ENCODE measurements at places on chromosomes 12 and 14.

DNA sequence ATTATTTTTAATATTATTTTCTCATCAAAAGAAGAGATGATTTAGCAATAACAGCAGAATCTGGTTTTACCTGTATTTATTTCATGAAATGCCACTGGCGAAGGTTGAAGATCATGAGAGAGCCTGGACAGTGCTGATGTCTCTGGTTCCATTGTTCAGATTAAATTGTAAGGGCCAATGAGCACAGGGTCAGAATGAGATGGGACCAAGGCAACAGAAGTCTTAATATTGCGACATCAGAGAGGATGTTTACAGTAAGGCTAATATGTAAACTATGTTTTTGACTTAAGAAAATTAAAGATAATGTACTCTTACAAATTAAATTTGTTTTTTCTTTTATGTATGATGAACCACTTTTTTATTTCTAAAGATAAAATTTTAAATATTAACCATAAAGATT lies 35.2 kb upstream of the KLRD1 start:
- DNase-seq: no peak

DNA sequence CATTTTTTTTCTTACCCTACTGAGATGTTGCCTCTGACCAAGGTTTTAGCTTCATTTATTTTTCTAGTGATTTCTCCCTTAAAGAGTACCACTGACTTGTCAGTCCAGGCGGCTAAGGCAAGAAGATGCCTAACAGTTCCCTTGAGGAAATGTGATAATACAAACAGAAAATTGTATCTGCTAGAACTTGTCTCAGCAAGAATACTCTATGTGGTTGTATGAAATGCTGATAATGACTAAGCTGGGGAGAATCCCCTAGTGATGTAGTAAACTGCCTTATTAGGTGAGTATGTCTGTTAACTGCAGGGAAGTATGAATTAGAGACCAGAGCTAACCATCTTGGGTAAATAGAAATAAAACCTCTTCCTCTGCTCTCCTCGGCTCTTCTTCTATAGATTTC lies 6.7 kb downstream of the C12orf54 start:
- DNase-seq: no peak

GRCh38 chr12:129696405-129696804 lies 207.4 kb downstream of the TMEM132D start:
- DNase-seq: no peak

GRCh38 chr14:91934554-91935285 lies 12.8 kb downstream of the FBLN5 start:
- no peak for DNase-seq

GRCh38 chr12:66976526-66976925 lies 292.6 kb upstream of the CAND1 start:
- DNase-seq: no peak

GRCh38 chr12:57079821-57080220 lies 1.2 kb upstream of the NEMP1 start:
- DNase-seq: no peak

DNA sequence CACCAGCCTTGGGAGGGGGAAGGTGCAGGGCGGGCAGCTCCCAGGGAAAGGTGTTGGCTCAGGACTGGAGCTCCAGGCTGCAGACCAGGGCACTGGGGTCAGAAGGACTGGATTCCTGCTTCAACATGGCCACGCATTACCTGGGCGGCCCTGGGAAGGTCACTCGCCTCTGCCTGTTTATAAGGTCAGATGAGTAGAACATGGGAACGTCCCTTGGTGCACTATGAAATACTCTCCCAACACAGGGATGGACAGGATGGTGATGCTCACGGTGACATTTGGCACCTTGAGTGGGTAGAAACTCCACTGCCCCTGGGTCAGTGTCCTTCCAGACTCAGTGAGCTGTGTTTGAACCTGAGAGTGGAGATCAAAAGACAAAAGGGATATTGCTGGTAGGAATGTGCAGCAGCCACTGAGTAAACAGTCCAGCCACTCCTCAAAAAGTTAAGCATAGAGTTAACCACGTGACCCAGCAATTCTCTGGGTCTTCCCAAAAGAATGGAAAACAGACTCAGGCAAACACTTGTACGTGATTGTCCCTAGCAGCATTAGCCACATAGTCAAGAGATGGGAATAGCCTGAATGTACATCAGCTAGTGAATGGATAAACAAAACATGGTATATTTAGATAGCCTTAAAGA lies 9.1 kb upstream of the BDKRB2 start:
- DNase-seq: no peak

- DNase-seq: no peak
Observed at GRCh38 chr12:50992819-50993218, 33.4 kb downstream of the SLC11A2 start.

DNA sequence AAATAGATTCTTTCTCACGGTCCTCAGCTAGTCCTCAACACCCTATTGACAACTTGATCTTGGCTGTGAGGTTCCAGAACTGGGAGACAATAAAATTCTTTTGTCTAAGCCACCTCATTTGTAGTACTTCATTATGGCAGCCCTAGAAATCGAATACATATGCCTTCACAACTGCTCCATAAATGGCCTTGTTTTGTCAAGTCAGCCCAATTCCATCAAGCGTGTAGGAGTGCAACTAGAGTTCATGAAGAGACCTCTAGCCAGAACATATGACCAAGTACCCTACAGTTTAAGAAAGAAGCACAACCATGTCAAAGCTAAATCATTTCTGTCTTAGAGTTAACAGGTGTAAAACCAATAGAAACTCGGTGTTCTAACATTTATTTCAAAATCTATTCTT lies 45.0 kb upstream of the PLEKHA5 start:
- DNase-seq: no peak

- DNase-seq: no peak
Observed at GRCh38 chr12:118494776-118495175, 118.4 kb downstream of the SUDS3 start.

DNA sequence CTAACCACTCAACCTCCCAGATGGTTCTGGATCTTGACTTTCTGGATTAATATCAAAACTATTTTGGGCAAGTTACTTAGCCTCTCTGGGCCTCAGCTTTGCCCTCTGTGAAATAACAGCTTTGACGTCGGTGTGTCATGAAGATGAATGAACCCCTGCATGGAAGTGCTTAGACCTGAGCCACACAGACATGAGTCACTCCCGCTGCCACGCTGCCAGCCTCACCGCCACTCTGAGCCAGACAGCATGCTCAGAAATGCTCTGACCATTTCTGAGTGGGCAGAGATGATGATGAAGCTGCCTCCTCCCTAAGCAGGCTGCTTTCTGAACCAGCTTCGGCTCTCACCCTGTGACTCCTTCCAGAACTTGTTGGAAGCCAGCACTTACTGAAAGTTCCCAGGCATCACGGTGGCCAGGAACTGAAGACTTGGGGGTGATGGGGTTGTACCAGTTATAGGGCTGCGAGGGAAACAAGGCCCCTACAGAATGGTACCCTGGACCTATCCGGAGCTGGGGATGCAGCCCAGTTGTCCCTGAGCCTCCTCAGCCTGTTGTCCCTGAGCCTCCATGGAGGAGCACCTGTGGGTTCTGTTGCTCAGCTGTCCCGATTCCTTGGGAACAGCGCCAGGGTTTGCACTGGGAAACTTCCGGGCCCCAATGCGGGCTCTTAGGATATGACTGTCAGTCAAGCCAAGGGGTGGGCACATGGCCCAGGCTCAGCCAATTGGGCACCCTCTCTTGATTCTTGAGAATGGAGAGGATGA lies 2.0 kb upstream of the CCDC197 start:
- no peak for DNase-seq

DNA sequence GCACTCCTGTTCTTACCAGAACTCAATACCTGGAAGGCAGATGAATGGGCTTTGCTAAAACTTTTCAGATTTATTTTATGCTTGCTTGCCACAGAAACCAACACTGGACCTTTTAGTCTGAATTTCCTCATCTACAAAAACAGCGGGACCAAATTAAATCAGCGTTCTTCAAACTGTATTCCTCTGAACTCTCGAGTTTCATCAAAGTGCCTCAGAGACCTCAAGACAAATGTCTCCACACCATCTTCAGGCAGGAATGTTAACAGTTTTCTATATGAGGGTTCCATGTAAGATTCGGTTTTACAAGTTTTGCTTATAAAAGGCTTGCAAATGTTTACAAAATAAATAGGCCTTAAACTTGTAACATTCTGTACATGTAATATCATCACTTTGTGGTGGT lies 74.6 kb downstream of the MED13L start:
- DNase-seq: no peak

DNA sequence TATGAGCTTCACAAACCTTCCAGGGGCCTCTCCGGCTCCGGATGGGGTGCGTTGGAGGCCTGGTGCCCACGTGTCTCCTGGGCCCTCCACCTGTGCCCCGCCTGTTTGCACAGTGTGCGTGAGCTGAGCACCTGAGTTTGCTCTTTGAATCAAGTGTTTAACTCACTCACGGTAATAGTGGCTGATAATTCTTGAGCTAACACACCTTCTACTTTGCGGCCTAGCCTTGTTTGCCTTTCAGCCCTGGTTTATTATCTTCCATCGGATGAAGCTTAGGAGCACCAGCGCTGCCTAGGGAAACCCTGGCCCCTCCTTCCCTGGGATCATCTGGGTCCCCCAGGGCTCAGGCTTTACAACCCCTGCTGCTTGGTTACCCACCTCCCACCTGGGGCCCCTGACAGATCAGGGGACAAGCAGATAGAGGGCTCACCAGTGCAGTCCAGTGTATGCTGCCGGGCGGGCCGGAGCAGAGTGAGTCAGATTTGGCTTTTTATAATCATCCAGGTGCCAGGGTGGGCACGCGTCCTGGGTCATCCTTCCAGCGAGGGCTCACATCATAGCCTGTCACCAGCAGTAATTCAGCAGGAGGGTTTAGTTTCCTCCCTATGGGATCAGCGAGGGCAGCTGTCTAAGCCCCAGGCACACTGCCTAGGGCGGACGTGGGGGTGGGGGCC lies 62.8 kb upstream of the RFLNA start:
- DNase-seq: no peak

Measured in NCI-H1105 (cell line).